ENCODE measurements at places on chromosomes 4 and X.

DNA sequence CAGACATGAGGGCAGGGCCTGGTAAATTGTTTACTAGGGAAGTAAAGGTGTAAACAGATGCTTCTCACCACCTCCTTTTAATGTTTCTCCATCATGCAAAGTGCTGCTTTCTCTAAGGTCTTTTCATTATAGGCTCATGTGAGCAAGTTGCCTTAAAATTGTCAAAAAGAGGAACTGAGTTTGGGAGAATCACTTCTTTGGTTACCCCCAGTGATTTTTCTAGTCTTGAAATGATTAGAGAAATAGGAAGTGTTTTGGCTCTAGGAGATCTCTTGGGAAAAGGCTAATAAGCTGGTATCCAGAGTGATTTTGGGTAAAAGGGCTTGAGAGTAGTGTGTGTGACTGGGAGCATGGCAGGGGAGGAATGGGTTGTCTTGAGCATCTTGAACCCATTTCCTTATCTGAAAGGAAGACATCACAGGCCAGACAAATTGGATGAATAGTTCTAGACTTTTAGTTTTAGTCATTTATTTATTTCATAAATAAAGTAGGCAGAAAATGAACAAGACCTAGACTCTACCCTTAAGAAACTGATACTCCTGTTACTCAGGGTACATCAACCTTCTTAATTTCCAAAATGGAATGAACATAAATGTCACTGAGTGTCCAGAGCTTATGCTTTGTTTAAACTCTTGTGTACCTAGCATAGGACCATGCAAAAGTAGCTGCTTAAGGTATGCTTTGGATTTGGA lies 14.2 kb downstream of the GRPR start:
- no peak for DNase-seq

- no peak for DNase-seq
Measured at GRCh38 chr4:33200377-33200776, 2480.2 kb downstream of the PCDH7 start.

DNA sequence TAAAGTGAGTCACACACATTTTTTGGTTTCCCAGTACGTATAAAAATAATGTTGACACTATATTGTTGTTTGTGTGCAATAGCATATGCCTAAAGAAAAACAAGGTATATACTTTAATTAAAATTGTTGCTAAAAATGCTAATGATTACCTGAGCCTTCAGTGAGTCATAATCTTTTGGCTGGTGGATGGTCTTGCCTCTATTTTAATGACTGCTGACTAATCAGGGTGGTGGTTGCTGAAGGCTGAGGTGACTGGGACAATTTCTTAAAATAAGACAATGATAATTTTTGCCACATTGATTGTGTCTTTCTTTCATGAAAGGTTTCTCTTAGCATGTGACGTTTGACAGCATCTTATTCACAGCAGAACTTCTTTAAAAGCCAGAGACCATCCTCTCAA lies 21.0 kb upstream of the ANXA10 start:
- DNase-seq, result peak; percentile 50

- DNase-seq, result peak; percentile 55
Measured at GRCh38 chr4:174578366-174578765, 56.1 kb upstream of the HPGD start.

GRCh38 chr4:28682847-28683246 lies 1822.2 kb downstream of the STIM2 start:
- no peak for DNase-seq
